KBM-7 (cell line): ENCODE measurements at places on chromosomes 11 and 22.
A peak's percentile ranks its signal among the peaks of the same experiment; 100 is the strongest.

DNA sequence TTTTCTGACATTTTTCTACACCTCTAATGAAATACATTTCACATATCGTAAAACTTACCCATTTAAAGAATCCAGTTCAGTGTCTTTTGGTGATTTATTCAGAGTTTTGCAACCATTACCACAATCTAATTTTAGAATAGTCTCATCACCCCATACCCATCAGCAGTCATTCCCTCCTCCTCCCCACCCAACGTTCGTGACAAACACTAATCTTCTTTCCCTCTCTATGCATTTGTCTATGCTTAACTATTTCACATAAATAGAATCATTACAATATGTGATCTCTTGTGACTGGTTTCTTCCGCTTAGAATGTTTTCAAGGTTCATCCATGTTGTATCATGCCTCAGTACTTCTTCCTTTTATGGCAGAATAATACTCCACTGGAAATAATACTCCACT is 9.5 kb downstream of the TTC28 start:
- peak; percentile 82 for DNase-seq

GRCh38 chr11:133266986-133267385 is 265.3 kb downstream of the OPCML start:
- no peak for DNase-seq

GRCh38 chr11:7657306-7658025 is 15.8 kb downstream of the CYB5R2 start:
- peak; percentile 75 for DNase-seq

- no peak for DNase-seq
Observed at GRCh38 chr11:77823775-77824174, 2.8 kb downstream of the AAMDC start.

DNA sequence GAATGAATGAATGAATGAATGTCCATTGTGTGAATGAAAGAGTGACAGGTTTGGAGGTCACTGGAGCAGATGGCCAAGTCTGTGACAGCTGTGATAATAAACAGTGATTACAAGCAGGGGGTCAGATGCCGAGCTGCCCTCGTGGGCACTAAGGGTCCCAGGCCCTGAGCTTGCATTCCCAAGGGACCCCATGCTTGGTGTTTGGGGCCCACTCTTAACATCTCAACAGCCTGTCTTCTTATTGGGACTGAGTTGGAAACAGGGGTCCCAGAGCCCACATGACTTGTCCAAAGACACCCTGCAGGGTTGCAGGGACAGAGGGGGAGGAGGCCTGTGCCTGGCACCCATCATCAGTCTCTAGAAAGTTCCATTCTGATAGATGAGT is 12.0 kb upstream of the ANO1 start:
- no peak for DNase-seq

GRCh38 chr11:20670932-20671403 is 1.6 kb downstream of the NELL1 start:
- no peak for DNase-seq
